ENCODE measurements at places on chromosomes 3 and 15.
A peak's percentile ranks its signal among the peaks of the same experiment; 100 is the strongest.

DNA sequence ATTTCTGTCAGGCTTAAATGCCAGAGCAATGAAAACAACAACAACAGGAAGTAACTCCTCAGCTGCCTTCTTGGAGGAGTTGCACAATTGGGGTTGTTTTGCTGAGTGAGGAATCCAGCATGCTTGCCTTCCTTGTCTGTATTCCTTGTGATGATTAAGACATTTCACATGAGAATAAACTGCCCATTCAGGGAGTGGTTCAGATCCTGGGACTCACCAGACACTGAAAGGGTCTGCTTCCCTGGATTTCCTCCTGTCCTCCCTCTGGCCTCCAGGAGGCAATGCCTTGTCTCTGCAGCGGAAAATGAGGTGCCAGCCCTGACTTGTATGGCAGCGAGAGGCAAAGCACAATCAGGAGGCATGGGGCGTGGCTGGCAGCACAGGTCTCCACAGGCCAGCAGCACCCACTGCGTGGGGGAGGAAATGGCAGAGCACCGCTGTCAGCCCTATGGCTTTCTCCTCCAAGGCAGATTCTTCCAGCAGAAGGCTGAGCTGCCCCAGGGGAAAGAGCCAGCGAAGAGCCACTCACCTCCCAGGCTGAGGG lies 41.5 kb downstream of the RBP2 start:
- DNase-seq: no peak

DNA sequence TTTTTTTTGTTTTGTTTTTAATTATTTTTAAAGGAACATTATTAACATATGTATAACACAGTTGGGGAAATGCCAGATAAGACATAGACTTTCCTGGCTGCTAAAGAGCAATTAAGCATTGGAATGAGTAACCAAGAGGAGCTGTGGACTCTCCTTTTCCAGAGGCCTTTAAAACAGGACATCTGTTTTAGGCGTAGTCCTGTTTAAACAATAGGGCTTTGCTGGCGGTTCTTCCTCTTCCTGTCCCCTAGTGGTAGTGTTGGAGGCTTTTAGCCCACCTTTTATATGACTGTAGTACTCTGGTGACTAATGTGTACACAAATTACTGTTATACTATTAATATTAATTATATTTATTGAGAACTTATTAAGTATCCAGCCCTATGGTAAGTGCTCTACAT lies 81.9 kb downstream of the PPARG start:
- no peak for DNase-seq

- no peak for DNase-seq
These were observed 35.3 kb downstream of the EFHB start for GRCh38 chr3:19898721-19899120.

DNA sequence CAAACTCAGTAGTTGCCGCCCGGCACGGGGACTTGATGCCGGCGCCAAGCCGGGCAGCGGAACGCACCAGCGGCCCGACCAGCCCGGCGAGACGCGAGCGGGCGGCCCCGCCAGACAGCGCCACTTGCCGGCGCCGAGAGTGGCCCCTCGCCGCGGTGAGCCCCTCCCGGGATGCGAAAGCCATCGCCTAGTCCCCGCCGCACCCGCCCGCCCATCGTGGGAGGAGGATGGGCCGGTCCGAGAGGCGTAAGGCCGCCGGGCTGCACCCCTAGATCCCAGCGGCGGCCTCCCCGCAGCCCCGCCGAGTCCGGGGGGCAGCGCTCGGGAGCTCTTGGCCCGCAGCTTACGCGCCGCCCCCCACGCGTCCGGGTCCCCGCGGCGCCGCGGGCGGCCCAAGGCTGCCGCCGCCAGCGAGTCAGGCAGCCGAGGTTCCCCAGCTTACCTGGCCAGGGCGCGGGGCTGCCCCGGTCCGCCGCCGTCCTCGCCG lies 609 bp downstream of the GOLGA8A start:
- DNase-seq: peak; percentile 54

- no peak for DNase-seq
These were observed 20.5 kb downstream of the EXOG start for GRCh38 chr3:38516669-38517068.

GRCh38 chr3:65636326-65636725 lies 402.4 kb downstream of the MAGI1 start:
- DNase-seq: peak; percentile 17

- DNase-seq: no peak
These were observed 1.1 kb downstream of the ARMC8 start for GRCh38 chr3:138188013-138188730.

DNA sequence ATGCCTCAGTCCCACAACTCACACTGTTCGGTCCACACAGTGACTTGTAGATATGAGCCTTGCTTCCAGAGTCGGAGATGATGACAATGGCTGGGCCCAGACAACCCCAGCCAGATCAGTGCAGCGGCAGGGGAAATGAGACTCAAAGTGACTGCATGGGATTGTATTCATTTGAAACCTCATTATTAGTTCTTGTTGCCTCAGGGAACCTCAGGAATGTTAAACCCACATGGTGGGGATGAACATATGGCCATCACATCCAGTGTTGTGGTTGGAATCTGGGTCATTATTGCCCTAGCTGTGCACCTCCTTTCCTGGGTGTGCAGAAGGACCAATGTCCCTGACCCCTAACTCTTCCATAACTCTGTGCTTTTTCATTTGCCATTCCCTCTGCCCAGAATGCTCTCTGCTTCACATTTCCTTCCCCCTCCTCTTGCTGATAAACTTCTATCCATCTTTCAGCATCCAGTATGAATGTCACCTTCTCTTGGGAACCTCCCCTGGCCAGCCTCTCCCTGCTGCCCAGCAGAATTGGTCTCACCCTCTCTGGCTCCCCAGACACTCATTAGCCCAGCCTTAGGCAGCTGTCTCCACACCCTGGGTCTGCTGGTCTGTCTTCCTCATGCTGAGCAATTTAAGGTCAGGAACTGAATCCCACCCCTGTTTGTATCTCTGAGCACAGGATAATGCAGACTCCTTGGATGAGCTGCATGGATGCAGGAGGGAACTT lies 67.0 kb upstream of the TNFAIP8L3 start:
- DNase-seq: no peak

- DNase-seq: no peak
These were observed 11.9 kb downstream of the GPR176 start for GRCh38 chr15:39908186-39908585.

DNA sequence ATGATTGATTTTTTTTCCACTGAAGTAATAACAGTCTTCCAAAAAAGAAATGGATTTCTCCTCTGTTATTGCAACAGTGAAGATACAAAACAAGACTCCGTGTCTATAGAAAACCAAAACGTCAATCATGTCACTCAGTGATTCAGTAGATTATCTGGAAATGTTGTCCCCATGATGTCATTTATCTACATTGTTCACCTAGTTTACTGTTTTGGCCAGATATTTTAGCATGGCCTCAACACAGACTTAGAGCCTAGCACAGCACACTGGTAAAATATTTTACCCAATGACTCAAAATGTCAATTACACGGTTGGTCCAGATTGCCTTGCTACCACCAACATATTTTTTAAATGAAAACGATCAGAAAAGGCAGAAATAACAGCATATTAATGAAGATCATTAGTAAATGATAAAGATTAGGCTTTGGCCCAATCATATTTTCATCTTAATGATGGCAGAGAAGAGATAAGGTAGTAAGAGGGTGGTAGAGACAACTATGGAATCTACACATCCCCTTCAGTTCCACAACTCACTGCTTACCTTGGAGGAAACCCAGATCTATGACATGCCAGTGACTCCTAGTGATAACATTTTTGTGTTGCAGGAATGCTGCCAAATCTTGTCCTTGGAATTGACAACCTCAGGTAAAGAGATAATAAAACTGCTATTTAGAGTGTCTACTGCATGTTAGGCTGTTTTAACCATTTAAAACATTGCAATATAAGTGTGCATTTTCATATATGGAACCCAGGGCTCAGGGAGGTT lies 347.7 kb upstream of the ARPP21 start:
- DNase-seq: no peak

DNA sequence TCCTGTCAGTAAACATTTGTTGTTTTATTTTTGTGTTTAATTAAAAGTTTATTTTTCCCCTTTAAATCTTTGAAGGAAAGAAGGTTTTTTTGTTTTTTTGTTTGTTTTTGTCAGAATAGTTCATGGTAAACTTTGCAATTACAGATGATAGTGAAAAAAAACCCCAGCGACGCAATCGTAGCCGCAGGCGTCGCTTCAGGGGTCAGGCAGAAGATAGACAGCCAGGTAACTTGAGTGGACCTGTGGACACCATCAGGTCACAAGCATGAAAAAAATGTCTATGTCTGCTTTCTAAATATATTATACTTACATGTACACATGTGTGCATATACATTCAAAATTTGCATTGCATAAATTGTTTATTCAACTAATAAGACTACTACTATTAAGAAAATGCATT lies 18.6 kb downstream of the DNAJC19 start:
- no peak for DNase-seq

GRCh38 chr3:10173095-10173925 lies 8.6 kb downstream of the IRAK2 start:
- no peak for DNase-seq

DNA sequence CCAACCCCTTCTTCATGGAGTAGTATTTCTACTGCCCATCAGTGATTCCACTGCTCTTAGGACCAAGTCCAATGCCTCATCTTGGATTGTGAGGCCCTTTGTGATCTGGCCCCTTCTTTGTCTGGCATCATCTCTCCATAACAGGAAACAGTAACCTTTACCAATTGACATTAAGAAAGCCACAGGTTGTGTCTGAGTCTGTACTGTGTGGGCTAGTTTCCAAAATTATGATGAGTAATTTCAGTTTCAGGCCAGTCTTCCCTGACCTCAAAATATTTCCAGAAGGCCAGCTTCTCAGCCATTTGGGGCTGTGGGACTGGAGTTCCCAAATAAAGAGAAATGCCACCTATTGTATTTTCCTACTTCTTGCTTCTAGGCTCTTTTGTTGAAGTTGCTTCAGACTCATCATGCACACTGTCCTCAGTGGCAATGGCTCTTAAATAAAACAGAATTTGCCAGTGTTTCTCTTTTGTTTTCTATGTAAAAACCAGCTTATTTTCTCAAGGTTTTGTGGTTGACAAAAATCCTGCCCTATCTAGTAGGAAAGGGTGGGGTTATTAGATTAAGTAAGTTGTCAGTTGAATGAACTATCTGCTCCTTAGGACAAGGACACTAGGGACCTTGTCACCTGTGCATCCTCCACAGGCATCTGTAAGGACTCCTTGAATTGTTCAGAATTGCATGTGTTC lies 47.0 kb upstream of the ACKR4 start:
- DNase-seq: no peak

- peak; percentile 65 for DNase-seq
These were observed 4.5 kb upstream of the GATA2 start for GRCh38 chr3:128497305-128498126.

GRCh38 chr3:4982773-4983738 lies 3.8 kb downstream of the BHLHE40 start:
- no peak for DNase-seq

DNA sequence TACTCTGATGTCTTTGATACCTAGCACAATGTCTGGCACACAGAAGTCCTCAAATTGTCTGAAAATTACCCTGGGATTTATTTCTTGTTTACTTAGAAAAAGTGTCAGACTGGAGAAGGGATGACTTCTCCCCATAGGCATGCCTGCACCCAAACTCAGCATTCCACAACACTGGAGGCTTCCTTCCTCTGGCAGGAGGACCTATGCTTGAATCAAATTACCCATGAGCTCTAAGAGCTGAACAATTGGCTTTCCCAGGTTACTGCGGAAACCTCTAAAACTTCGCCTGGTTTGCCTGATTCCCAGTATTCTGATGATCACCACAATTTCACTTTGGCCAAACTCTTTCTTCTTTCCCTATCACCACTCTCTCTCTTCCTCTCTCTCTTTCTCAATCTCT lies 217.4 kb downstream of the DIPK2A start:
- no peak for DNase-seq

- DNase-seq: no peak
These were observed 37.4 kb downstream of the SYN2 start for GRCh38 chr3:12041446-12042041.

GRCh38 chr3:37967260-37967881 lies 23.2 kb upstream of the VILL start:
- peak; percentile 69 for DNase-seq

- no peak for DNase-seq
These were observed 9.6 kb downstream of the LINGO1 start for GRCh38 chr15:77622934-77623754.

- DNase-seq: no peak
These were observed 3.5 kb downstream of the PLEKHO2 start for GRCh38 chr15:64845183-64845611.

GRCh38 chr3:59836531-59836930 lies 786.7 kb upstream of the CFAP20DC start:
- DNase-seq: no peak

GRCh38 chr15:88681610-88682221 lies 42.9 kb downstream of the ISG20 start:
- DNase-seq: no peak

DNA sequence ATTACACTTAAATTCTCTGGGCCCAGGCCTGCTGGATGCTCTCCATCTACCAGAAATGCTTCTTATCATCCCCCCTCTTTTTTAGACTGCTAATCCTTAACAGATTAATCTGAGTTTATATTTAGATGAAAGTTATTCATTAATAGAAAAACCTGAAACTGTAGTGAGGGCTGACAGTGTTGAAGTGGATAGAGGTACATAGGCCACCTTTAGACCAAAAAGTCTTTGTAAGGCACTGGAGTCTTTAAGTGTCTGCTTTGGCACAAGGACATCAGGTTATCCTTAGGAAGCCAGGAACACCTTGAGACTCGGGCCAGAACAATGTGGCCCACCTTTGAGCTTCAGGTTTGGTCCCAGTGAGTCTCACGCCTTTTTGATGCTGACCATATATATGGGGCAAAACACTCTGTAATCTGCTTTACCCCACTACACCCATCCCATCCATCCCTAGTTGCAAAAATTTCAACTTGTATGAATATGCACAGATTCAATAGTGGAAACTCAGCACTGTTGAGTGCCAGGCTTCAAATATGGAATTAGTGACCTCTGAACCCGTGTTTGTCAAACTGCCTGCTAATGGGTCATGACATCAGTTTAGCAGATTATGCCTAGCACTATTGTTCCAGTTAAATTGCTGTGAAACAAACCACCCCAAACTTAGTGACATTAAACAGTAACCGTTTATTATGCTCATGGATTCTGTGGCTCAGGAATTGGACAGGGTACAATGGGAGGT lies 44.0 kb downstream of the PDE8A start:
- DNase-seq: no peak
